Activated naive CD4-positive, alpha-beta T cell treated with Interleukin-2 at 50 U/mL for 16 hours (primary cell): ENCODE measurements at places on chromosomes 2 and 18.

- DNase-seq, result no peak
Observed at GRCh38 chr2:159882130-159882745, 84.2 kb upstream of the CD302 start.

DNA sequence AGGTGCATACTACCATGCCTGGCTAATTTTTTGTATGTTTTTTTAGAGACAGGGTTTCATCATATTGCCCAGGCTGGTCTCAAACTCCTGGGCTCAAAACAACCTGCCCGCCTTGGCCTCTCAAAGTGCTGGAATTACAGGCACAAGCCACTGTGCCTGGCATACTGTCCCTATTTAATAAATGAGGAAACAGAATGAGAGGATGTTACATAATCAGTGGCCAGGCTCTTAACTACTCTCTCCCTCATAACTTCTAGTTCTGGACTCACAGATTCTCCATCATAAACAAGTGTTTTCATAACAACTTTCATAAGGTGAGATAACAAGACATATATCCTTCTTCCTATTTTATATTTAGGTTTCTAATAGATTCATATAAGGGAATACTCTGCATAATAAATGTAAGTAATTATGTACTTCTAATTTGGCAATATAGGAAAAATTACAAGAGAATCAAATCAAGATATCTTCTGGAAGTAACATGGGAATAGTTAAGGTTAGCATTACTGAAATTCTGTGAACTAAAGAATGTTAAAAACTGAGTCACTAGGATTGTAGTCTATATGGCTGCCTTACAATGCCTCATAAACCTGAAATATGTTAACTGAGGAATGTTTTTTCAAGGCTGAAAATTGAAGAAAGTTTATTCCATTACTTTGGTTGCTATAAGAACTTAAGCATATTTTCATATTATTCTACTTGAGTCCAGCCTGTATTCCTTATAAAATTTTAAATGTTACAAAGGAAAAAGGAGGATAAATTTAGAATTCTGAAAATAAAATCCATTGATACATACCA lies 71.3 kb downstream of the SLC25A12 start:
- DNase-seq, result no peak

GRCh38 chr18:64986906-64987495 lies 763.8 kb upstream of the CDH7 start:
- no peak for DNase-seq

DNA sequence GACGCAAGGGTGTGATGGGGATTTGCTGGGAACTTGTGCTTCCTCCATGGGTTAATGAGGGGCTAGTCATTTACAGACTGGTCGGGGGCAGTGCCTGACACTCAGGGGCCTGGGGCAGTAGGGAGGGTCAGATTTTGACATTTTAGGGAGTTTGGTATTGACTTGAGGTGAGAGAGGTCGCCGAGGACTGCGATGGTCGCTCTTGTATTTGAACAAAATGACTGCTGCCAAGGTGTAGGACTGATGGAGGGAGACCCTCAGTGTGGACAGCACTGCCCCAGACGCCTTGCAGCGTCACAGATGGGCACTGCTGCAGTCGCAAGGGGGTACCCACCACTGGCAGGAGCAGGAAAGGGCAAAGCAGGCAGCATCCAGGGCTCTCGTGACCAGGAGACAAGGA lies 182.9 kb downstream of the RTP5 start:
- DNase-seq, result no peak

DNA sequence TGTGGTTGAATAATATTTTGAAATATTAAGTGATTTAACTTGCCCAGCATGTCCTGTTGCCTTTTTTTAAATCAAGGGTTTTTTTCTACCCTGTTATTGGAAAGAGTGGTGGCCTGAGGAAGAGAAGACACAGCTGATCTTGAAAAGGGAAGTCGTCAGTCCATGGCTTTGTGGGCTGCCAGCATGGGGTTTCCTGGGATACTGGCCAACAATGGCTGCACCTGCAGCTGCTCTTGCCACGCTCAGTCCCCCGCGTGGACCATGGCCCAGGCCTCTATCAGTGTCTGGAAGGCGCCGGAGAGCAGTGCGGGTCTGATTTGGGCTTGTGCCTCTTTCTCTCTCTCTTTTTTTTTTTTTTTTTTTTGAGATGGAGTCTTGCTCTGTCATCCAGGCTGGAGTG lies 99.3 kb downstream of the ASB1 start:
- no peak for DNase-seq

DNA sequence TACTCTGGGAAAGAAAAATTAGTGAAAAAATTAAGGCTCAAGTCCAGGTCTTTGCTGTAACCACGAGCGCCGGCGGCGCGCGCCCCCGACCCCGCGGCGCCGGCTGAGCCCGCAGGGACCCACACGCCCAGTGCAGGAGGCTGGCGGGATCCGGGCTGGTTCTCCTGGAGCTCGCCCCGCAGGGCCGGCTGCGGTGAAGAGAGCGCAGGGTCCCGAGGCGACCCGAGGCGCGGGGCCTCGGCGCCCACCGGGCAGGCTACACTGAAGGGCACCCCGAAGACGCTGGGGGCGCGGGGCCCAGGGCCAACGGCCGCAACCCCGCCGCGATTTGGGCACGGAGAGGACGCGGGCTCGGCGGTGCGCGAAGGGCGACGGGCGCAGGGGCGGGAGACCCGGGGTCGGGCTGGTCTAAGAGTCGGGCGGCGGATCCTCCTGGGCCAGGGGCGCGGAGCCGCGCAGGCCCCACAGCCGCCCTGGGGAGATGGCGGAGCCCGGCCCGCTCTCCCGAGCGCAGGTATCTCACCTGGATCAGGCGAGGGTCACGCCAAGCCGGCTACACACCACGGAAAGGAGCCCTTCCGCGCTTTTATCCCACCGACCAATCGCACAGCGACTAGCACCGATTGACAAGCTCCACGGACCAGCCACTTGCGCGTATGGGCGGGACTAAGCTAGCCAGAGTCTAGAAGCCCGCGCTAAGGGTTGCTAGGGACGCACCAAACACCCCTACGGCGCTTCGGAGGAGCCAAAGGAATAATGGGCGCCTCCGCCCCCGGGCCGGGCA lies at the start of gene PASK:
TSS of gene PASK (minus strand) at position 582 of the 784 bp plus-strand sequence. CDS start 6,440 bp downstream, outside the sequence.
- peak; percentile 94 for DNase-seq

DNA sequence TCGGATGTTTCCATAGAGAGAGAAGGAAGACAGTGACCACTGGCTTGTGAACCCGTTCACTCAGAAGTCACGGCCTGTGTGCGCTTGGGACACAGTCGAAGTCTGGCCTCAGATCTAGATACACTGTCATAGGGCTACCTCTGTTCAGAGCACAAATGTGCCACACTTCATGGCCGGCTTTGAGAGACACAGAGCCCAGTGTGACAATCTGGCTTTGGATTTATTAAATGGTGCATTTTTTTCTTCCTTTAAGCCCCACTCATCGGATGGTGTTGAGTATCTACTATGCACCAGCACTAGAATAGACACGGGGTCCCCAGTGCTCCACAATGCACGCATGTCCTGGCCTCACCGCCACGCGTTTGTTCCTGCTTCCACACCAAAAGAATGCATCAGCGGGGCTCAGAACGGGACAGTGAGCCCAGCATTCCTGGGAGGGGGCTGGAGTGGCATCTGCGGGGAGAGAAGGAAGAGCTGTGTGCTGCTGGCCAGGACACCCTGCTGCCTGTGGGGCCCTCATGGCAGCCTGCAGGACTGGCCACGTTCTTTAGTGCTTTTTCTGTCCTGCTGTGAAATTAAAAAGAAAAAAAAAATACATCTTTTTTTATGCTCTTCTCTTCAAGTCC lies 738.9 kb upstream of the SALL3 start:
- DNase-seq, result no peak

GRCh38 chr2:36287363-36288275 lies 68.0 kb upstream of the CRIM1 start:
- peak; percentile 4 for DNase-seq

DNA sequence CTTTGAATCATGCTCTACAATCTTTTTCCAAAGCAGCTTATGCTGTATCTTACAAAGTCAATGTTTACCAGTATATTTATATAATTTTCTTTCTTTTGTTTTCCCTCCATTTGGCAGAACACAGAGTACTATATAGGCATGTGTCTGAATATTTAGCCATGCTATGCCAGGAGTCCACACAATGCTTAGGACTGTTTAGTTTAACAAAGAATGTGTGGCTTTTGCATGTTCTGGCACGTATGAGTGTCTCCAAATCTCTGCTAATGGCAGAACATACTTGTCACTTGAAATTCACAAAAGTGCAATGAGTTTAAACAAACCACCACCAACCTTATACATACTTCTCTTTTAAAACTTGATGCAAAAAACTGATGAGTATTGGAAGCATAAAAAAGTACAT lies 268.0 kb downstream of the NR4A2 start:
- no peak for DNase-seq
